ENCODE measurements at places on chromosomes 12 and 14. TPM values are rescaled to one million over a fixed set of nuclear protein-coding genes. Genes with fewer than 3 reads are reported as not detected.

DNA sequence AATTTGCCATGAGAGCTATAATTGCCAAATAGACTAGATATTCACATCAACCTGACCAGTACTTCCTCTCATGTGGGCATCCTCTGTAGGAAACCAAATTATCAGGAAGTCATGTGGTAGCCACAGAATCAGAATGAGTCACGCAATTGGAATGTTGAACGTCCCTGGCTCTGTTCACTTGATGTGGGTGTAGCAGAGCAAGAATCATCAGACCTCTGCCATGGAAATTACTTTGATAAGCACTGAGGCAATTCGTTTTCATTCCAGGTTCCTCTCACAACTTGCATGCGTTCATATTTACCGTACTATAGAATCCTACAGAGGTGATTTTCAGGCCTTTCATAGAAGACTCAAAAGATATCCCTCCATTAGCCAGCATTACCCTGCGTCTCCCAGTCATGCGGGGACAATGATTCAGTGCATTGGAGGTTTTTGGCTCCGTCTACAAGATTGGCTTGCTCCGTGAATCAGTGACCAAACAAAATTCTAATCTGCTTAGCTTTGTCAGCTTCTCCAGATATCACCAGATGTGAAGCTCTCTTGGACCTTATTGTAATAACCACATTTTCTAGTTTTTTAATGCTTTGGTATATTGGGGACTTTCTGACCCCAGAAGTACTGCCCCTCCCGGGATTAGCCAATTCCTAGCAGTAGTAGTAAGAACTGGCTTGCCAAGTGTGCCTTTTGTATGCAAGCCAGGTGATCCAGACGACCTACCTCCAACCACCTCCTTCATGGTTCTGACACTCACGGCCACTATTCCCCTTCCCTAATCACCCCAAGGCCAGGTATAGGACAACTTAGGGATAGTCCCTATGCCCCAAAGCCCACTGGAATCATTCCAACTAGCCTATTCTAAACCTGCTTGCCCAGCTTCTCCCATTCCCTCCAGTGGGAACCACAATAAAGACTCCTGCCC is 133.4 kb downstream of the KICS2 start:
- peak; percentile 92 for DNase-seq

DNA sequence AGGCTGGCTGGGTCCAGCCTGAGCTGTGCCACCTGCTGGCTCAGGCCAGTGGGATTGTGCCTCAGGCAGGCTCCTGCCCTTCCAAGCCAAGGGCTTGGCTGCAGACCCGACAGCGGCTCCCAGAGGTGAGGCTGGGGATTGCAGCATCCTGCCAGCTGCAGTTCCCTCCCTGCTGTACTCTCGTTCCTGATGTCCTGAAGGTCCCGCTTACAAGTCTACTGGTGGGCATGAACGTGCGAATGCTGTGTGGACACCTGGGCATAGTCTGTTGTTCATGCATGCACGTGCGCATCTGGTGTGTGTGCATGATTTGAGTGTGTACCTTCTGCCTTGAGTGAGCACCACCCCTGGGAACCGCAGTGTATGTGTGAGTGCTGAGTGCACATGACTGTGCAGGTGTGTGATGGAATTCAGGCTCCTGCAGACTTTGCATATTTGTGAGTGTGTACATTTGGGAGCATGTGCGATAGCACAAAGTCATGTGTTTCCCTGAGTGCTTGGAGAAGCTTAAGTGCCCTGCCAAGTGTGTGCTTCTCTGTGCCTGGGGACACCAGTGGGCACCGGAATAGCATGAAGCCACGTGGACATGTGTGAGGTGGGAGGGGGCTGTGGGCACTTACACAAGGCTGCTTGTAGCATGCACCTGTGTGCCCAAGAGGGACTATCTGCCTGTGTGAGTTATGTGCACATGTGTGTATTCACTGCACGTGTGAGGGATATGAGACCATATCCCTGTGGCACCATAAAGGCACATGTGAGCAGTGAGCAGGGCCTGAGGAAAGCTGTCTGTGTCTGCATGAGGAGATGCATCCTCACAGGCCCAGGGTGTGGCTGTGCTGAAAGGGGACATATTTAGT is 19.3 kb upstream of the KRT7 start:
- DNase-seq = peak; percentile 90

GRCh38 chr12:92139634-92140150 is 6.0 kb downstream of the BTG1 start:
- peak; percentile 48 for DNase-seq

DNA sequence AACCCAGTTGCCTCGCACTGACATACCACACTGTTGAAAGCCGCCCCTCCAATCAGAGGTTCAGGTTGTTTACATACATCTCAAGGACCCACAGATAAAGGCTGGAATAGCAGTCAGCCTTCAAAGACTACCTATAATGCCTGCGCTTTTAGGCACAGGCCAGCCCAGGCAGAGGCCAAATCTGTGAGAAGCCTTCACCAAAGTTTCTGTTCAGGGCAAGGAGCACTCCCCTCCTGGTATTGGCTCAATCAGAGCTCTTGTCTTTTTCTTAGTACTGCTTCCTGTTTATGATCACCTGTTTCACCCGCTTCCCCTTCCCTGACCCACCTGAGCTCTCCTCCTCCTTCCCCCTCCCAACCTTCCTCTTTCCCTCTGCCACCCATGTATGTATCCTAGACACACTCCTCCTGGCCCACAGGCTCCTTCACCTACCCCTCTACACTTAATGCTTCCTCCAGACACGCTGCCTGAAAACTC is 34.8 kb downstream of the DUSP16 start:
- no peak for DNase-seq

- DNase-seq = peak; percentile 43
These were observed 1256.8 kb upstream of the FLRT2 start for GRCh38 chr14:84273181-84273580.

GRCh38 chr14:59277659-59278058 is 89.2 kb downstream of the DAAM1 start:
- no peak for DNase-seq

DNA sequence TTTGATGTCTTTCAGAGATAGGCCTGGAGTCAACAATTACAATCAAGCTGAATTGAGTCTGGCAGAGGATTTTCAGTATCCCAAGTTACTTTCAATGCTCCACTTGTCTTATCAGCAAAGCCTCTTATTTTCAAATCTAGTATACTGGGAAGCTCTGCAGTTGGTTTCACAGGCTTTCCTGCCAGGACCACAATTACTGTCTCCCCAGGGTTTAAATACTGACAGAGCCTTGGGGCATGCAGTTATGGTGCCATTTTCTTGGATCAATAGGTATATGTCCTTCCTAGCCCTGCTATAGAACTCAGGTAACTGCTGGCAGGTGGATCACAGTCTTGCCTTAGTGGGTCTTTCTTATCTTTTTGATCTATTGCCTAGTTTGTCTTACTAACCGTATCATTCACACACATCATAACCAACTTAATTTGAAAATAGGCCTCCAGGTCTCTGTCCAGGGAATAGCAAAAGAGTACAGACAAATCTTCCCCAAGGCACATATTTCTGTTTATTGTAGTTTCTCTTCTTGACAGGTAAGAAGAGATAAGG is 22.4 kb upstream of the RNU6-8 start:
- no peak for DNase-seq

- DNase-seq = no peak
These were observed 52.2 kb downstream of the KRT80 start for GRCh38 chr12:52139579-52140062.

DNA sequence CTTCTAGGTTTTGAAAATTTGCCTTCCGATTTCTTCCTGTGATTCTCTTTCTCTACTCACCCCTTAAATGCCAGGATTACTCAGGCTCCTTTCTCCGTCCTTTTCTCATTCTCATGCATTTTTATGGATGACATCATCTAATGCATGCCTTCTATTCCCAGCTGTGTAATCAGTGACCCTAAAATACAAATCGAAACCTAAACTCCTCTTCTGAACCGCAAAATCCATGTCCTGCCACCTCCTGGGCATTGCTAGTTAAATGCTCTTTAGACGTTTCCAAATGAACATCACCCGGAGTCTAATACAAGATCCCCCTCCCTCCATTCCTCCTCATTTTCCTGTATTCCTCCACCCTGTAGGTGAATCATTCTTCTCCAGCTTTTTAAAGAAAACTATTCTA is 1703.1 kb upstream of the FLRT2 start:
- DNase-seq = no peak

GRCh38 chr12:57459750-57460467 is at the start of gene GLI1:
Gene GLI1, plus strand, starts transcription at chr12:57459785. Its CDS starts 3,907 bp downstream, at chr12:57463692.
- no peak for DNase-seq

PLEKHG7 gene
- not detected for polyA plus RNA-seq

LRR1 gene
- polyA plus RNA-seq = 17.7 TPM

EIF2S3B gene
- polyA plus RNA-seq = 0.21 TPM

PLA2G1B gene
- not detected for polyA plus RNA-seq

STAC3 gene
- polyA plus RNA-seq = 0.36 TPM

A2ML1 gene
- polyA plus RNA-seq = not detected

TGFB3 gene
- 6.9 TPM for polyA plus RNA-seq

PIK3C2G gene
- not detected for polyA plus RNA-seq
